ENCODE measurements at places on chromosomes 2 and 18. TPM values are rescaled to one million over a fixed set of nuclear protein-coding genes. Genes with fewer than 3 reads are reported as not detected.

Gene OXER1
- 1.9 TPM for total RNA-seq

Gene MRPS9
- total RNA-seq: 22.6 TPM

Gene SCN2A
- total RNA-seq: 0.88 TPM

Gene XRCC5
- 320 TPM for total RNA-seq

Gene POTEJ
- not detected for total RNA-seq

Gene ATP8B1
- 21.5 TPM for total RNA-seq

GRCh38 chr2:235347691-235348090, 146.2 kb upstream of the AGAP1 start:
- DNase-seq: no peak

- no peak for DNase-seq
Measured at GRCh38 chr2:235541016-235541415, 47.2 kb downstream of the AGAP1 start.

GRCh38 chr2:47899915-47900816, 6.1 kb downstream of the FBXO11 start:
- no peak for DNase-seq

DNA sequence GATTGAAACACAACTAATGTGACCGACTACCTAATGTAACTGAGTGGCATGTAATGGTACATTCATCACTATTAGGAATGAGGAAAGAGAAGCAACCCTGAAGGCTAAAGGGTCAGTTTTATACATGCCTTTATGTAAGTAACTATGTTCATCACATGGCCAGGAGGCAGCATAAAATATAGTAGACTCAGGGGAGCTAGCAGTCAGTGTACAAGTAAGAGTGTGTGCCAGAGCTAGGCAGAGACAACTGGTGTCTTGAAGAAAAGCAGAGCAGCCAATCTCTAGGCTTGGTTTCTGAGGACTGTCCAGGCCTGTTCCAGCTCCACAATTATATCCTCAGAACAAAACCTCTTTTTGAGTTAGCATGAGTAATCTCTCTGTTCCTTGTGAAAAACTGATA, 18.1 kb downstream of the SMAD2 start:
- DNase-seq: no peak

DNA sequence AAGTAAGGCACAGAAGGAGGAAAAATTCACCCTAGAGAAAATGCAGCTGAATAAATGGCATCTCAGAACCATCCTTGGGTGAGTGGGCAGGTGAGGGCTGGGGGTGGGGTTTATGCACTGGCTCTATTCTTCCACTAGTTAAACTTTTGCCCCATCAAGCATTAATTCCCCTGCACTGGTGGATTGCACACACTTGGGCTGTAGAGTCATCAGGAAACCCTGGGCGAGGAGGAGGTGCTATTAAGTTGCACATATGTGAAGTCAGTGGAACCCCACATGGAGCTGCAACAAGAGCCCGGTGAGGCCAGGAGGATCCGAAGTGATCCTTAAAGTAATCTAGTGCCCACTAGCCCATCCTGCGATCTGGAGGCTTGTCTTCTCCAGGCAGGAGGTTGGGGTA, 6.8 kb upstream of the DNAJB2 start:
- no peak for DNase-seq

GRCh38 chr2:169107645-169108044, 38.3 kb downstream of the DHRS9 start:
- DNase-seq: no peak

GRCh38 chr2:239543702-239544101, 142.9 kb upstream of the HDAC4 start:
- DNase-seq: no peak

- no peak for DNase-seq
Measured at GRCh38 chr2:47334356-47335136, 68.4 kb upstream of the MSH2 start.

GRCh38 chr2:207722773-207723424, 11.5 kb downstream of the CCNYL1 start:
- DNase-seq: no peak

DNA sequence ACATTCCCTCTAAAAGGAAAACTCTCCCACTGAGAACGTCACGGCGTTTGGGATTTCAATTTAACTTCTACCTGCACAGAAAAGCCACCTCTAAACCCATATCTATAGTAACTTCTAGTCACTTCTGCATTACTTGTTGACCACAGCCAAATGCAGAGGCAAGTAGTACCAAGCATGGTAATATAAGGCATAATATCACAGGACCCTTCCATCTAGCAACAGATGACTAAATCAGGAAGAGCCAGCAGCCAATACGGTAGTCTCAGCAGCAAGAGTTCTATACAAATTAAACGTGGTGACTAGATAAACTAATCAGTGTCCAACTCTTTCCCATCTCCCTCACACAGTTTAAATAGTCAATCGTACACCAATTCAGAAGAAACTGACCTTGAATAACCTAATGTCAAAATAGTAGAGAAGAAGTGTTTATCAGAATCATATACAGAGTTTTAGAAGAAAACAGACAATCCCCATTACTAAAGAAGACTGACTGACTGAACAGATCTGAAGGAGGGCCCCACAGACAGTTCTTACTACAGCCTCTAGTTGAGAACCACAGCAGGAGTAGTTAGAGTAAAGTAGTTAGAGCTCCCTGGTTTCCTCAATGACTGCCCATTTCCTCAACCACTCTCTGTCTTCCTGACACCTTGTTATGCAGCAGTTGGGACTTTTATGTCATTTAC, 30.0 kb downstream of the MEMO1 start:
- DNase-seq: no peak

- no peak for DNase-seq
Measured at GRCh38 chr18:43211059-43211458, 66.2 kb downstream of the SYT4 start.

DNA sequence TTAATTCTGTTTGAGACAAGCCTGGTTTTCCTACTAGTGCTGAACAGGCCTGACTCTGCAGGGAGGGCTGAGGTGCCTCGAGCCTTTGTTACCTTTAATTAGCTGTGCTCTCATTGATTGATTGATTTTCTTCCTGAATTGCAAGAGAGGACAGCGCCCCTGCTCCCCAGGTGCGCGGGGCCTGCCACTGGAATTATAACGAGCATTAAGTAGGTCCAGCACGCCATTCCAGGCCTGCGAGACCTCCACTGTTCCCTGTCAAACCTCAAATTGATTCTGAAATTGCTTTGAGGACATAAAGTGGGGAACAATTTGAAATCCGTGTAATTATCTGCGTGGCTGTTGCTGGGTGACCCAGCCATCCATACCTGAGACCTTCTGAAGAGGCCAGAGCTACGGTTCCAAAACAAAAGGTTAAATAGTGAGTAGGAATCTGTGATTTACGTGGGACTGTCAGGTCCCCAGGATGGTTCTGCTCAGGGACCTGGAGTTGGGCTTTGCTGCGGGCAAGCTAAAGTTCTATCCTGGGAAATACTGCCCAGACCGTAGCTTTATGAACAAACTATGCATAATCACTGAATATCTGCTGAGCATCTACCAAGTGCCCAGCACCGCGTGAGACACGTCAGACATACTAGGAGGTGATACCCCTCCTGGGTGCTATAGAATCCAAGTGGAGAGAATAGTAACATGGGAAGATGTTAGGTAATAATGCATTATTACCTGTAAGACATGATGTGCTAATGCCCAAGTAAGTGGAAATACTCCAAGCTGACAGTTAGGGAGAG, 104.1 kb downstream of the ZBTB7C start:
- no peak for DNase-seq

DNA sequence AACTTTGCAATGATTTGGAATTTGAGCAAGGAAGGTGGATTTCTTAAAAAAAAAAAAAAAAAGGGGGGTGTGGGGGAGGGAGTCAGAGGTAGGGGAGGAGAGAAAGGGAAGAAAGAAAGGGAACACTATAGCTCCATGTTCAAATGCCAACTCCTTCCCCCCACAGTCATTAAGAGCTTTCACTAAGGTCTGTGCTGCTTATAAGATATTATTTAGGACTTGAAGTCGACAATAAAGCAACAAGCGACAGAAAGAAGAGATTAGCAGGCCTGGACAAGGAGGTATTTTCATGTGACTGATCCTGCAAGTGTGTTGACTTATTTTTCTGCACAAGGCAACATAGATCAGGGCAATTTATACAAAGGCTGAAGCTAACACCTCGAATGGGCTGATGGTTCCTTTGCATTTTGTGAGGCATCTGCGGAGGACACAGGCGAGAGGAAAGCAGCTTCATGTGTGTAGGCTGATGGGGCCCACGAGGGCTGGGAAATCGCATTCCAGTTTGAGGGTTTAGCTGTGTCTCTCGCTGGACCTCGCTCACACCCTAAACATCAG, 382.0 kb downstream of the SOX11 start:
- DNase-seq: no peak

Measured in uterus (tissue), 4 donors.